A549 treated with dexamethasone at 1 μM for 4 hours (cell line): ENCODE measurements at places on chromosomes 3 and 15. TPM values are rescaled to one million over a fixed set of nuclear protein-coding genes. Genes with fewer than 3 reads are reported as not detected.

Gene PATL2
- total RNA-seq, result 0.11 to 0.26 TPM (median 0.18 TPM) in 5 replicates

Gene PLCB2
- 0.50 to 1.0 TPM (median 0.90 TPM) in 5 replicates for total RNA-seq

Gene ZNF660
- total RNA-seq, result not detected in 5 replicates

Gene RYR3
- 0.05 to 0.12 TPM (median 0.07 TPM) in 4 of 5 replicates, not detected in the other for total RNA-seq

Gene HIGD2B
- total RNA-seq, result 0.10 TPM in 1 of 5 replicates, not detected in the others

Gene CPA3
- total RNA-seq, result not detected in 5 replicates

Gene FOXB1
- not detected in 5 replicates for total RNA-seq

Gene ANAPC13
- total RNA-seq, result 41.8 to 50.6 TPM (median 45.4 TPM) in 5 replicates

Gene FRMD5
- 1.8 to 2.3 TPM (median 2.0 TPM) in 5 replicates for total RNA-seq

Gene CTXN2
- total RNA-seq, result 0.02 to 0.05 TPM (median 0.03 TPM) in 3 of 5 replicates, not detected in the others

Gene ARGFX
- total RNA-seq, result not detected in 5 replicates

Gene LMAN1L
- total RNA-seq, result 0.04 TPM in 1 of 5 replicates, not detected in the others

Gene COPG1
- 74.9 to 95.8 TPM (median 83.2 TPM) in 5 replicates for total RNA-seq

Gene GOLGA6B
- total RNA-seq, result 0.05 TPM in 1 of 5 replicates, not detected in the others

Gene PLA1A
- total RNA-seq, result 0.22 to 0.44 TPM (median 0.31 TPM) in 5 replicates

Gene NMNAT3
- 0.94 to 1.7 TPM (median 1.2 TPM) in 5 replicates for total RNA-seq

Gene ITGB5
- 415 to 464 TPM (median 456 TPM) in 5 replicates for total RNA-seq

Gene TMEM212
- total RNA-seq, result not detected in 5 replicates

Gene SPESP1
- total RNA-seq, result not detected in 5 replicates

Gene STRIT1
- total RNA-seq, result not detected in 5 replicates

Gene SLC28A1
- total RNA-seq, result 0.04 TPM in 1 of 5 replicates, not detected in the others

Gene EPHB3
- 0.17 to 0.45 TPM (median 0.26 TPM) in 5 replicates for total RNA-seq

Gene FGD5
- total RNA-seq, result 0.04 to 0.07 TPM in 2 of 5 replicates, not detected in the others

Gene ANKRD34C
- not detected in 5 replicates for total RNA-seq

Gene ACSBG1
- total RNA-seq, result 0.06 to 0.81 TPM (median 0.30 TPM) in 5 replicates

Gene APEH
- 53.9 to 74.4 TPM (median 69.9 TPM) in 5 replicates for total RNA-seq

Gene NR2E3
- total RNA-seq, result 0.09 to 0.41 TPM (median 0.23 TPM) in 5 replicates

Gene NPAP1
- total RNA-seq, result not detected in 5 replicates

Gene FGF12
- total RNA-seq, result 0.59 to 0.73 TPM (median 0.62 TPM) in 5 replicates

Gene DLEC1
- total RNA-seq, result 0.04 to 0.05 TPM in 2 of 5 replicates, not detected in the others

Gene CLDN1
- total RNA-seq, result 17.9 to 24.5 TPM (median 19.9 TPM) in 5 replicates

Gene C15orf62
- 0.04 to 0.10 TPM (median 0.05 TPM) in 3 of 5 replicates, not detected in the others for total RNA-seq

Gene SYNM
- total RNA-seq, result 26.7 to 37.6 TPM (median 36.1 TPM) in 5 replicates

Gene LRRC31
- total RNA-seq, result not detected in 5 replicates

Gene TM6SF1
- 0.06 to 0.20 TPM (median 0.12 TPM) in 5 replicates for total RNA-seq

Gene MOBP
- 0.03 to 0.15 TPM (median 0.08 TPM) in 5 replicates for total RNA-seq

Gene P2RY14
- total RNA-seq, result not detected in 5 replicates

Gene SELENOK
- 12.1 to 28.0 TPM (median 13.5 TPM) in 5 replicates for total RNA-seq

Gene THRB
- total RNA-seq, result 1.3 to 2.5 TPM (median 1.6 TPM) in 5 replicates

Gene C3orf62
- 1.8 to 2.5 TPM (median 1.9 TPM) in 5 replicates for total RNA-seq
